Natural killer cell treated with Interleukin-12 subunit alpha and Interleukin-12 subunit beta and Interleukin-15 and Interleukin-18, amount 100 ng/mL, for 72 hours (primary cell): ENCODE measurements at places on chromosomes 11 and 22. TPM values are rescaled to one million over a fixed set of nuclear protein-coding genes. Genes with fewer than 3 reads are reported as not detected.
A peak's percentile ranks its signal among the peaks of the same experiment; 100 is the strongest.

The PANX3 gene
- not detected for total RNA-seq

The GAB4 gene
- not detected for total RNA-seq

The KDM4D gene
- 0.38 TPM for total RNA-seq

DNA sequence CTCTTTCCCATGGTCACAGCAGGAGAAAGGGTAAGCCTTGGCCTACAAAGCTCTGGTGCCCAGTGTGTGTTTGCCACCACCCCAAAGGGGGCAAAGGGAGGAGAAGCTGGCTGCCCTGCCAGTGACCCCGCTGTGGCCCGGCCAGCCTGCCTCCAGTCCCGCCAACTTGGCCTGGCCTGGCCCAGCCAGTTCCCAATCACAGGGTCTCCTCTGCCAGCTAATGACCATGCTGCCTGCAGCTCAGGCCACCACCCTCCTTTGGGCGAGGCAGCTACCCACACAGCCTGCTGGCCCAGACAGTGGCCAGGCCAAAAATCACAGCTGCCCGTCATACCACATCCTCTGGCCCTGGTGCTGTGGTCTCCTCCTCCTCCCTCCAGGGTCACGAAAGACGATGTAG is 5.1 kb downstream of the GDPD5 start:
- H3K4me3 ChIP-seq, result no peak overlapping the region
- peaks cover 6% of the 10 kb centered on the region for H3K27me3 ChIP-seq

- no peaks in the 10 kb centered on the region for H3K36me3 ChIP-seq
- H3K27ac ChIP-seq, result no peak overlapping the region
- no peak for DNase-seq
- peaks cover 14% of the 10 kb centered on the region for H3K27me3 ChIP-seq
- no peak overlapping the region for H3K4me3 ChIP-seq
Observed at GRCh38 chr22:49064836-49065235, 762.8 kb downstream of the BRD1 start.

DNA sequence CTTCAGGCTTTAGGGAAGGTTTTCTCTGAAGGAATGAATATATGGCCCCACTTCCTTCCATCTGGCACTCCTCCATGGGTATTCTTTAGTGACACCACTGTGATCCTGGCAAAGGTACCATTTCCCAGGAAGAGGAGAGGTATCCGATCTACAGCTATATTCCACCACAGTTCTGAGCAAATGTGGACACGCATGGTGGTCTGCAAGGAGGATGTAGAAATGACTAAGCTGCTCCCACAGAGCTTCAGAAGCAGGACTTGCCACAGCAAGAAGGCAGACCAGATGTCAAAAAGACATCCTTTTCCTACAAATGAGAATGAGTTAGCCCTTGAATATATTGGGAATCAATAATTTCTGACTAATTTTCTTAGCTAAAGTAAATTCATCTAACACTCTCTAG is 45.5 kb downstream of the ARFGAP2 start:
- no peak for DNase-seq
- no peaks in the 10 kb centered on the region for H3K36me3 ChIP-seq
- no peak overlapping the region for H3K27ac ChIP-seq
- no peak overlapping the region for H3K4me3 ChIP-seq

- H3K27ac ChIP-seq, result no peak overlapping the region
- no peak for DNase-seq
- no peaks in the 10 kb centered on the region for H3K27me3 ChIP-seq
- H3K4me3 ChIP-seq, result no peak overlapping the region
- H3K36me3 ChIP-seq, result no peaks in the 10 kb centered on the region
Observed at GRCh38 chr11:21121991-21122390, 452.6 kb downstream of the NELL1 start.

- H3K4me1 ChIP-seq, result peaks cover 53% of the 10 kb centered on the region
- H3K36me3 ChIP-seq, result no peaks in the 10 kb centered on the region
- peak overlapping the region; percentile 93 for H3K27ac ChIP-seq
- DNase-seq, result peak; percentile 99
Observed at GRCh38 chr11:65574109-65574810, 1.6 kb upstream of the EHBP1L1 start.

GRCh38 chr11:8758619-8759169 is 76.1 kb downstream of the RPL27A start:
- H3K4me3 ChIP-seq, result no peak overlapping the region
- DNase-seq, result no peak
- H3K36me3 ChIP-seq, result no peaks in the 10 kb centered on the region
- peak overlapping the region; percentile 42 for H3K27ac ChIP-seq
